ENCODE measurements at places on chromosomes 12 and 14. TPM values are rescaled to one million over a fixed set of nuclear protein-coding genes. Genes with fewer than 3 reads are reported as not detected.

The BIN2 gene
- 233 TPM for total RNA-seq

GRCh38 chr12:53611304-53611703, 14.9 kb downstream of the ATF7 start:
- DNase-seq, result no peak
- no peaks in the 10 kb centered on the region for H3K27me3 ChIP-seq
- no peaks in the 10 kb centered on the region for H3K36me3 ChIP-seq
- H3K4me1 ChIP-seq, result peaks cover 2% of the 10 kb centered on the region
- no peak overlapping the region for H3K4me3 ChIP-seq
- H3K27ac ChIP-seq, result no peak overlapping the region

- H3K4me1 ChIP-seq, result no peaks in the 10 kb centered on the region
- H3K4me3 ChIP-seq, result no peak overlapping the region
- H3K36me3 ChIP-seq, result no peaks in the 10 kb centered on the region
Measured at GRCh38 chr14:30271811-30272323, 287.1 kb upstream of the G2E3 start.

- H3K4me3 ChIP-seq, result peak overlapping the region; percentile 49
- no peak for DNase-seq
- H3K27me3 ChIP-seq, result no peaks in the 10 kb centered on the region
Measured at GRCh38 chr12:50013361-50014147, 11.7 kb downstream of the RACGAP1 start.

DNA sequence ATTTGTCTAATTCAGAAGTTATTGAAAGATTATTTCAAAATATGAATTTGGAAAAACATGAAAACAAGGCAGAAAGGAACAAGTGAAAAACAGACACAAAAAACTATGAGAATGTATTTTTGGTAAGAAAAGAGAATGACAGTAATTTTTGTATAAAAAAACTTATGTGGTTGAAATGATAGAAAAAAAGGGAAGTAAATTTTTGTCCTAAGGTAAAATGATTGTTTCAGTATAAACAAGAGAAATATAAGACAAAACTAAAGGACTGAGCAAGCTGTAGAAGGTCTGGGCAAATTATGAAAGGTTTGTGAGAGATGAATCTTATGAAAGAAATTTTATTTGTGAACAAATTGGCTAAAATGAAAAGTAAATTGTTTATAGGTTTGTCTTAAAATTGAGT, 44.6 kb downstream of the CEP83 start:
- peaks cover 2% of the 10 kb centered on the region for H3K36me3 ChIP-seq
- H3K27me3 ChIP-seq, result no peaks in the 10 kb centered on the region
- no peak for DNase-seq
- no peaks in the 10 kb centered on the region for H3K4me1 ChIP-seq
- no peak overlapping the region for H3K4me3 ChIP-seq

DNA sequence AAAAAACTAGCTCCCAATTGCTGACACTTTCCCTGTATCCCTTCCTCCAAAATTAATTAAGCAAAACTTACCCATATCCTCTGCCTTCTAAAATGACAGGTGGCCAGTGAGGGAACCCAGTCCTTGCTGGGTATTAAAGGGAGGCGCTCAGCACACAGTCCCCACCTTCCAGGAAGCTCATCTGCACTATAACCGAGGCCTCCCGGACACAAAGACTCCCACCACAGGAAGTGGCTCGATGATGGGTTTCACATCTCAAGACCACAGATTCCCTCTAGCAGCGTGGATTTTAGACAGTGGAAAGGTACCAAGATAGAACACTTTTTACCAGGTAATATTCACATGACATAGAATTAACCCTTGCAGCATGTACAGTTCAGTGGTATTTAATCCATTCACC, 126.8 kb upstream of the NCOR2 start:
- DNase-seq, result no peak
- H3K36me3 ChIP-seq, result no peaks in the 10 kb centered on the region
- H3K4me3 ChIP-seq, result no peak overlapping the region
